HuH-7 (cell line): ENCODE measurements at places on chromosomes 4 and X.

- no peak for DNase-seq
Observed at GRCh38 chrX:135410861-135411627, 10.7 kb upstream of the SMIM10L2A start.

GRCh38 chr4:139795527-139796314 lies 130.1 kb downstream of the MGST2 start:
- no peak for DNase-seq

DNA sequence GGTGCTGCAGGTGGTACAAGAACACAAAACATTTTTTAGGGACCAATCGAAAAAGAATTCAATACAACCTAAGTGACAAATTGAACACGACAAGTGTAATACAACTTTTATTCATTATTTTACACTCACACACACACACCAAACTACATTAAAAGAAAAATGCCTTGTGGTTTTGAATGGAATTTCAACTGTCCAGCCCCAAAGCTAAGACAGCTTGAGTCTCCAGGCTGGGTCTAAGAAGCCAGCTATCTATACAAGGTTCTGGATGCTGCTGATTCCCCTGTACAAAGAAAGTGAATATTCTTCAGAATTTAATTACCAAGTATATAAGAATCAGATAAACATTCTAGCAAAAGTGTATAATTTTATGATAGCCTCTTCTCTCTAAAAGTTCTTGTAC lies 118.2 kb downstream of the PPP3CA start:
- no peak for DNase-seq

- DNase-seq = no peak
Observed at GRCh38 chr4:7105276-7105675, 37.4 kb upstream of the GRPEL1 start.

DNA sequence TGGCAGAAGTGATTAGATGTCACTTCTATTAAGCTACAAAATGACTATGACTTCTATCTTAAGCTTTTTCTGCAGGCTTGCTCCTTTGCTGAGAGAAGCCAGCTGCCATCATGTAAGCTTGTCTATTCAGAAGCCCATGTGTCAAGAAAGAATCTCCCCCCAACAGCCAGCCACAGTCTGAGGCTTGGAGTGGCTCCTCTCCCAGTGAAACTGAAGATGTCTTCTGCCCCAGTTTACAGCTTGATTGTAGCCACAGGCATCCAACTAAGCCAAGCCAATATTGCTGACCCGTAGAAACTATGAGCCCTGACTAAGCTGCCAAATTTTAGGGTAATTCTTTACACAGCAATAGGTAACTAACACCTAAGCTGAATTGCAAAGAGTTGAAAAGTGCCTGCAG lies 26.7 kb upstream of the SLC10A7 start:
- no peak for DNase-seq

- no peak for DNase-seq
Observed at GRCh38 chrX:45765767-45766166, 565.1 kb upstream of the DIPK2B start.

DNA sequence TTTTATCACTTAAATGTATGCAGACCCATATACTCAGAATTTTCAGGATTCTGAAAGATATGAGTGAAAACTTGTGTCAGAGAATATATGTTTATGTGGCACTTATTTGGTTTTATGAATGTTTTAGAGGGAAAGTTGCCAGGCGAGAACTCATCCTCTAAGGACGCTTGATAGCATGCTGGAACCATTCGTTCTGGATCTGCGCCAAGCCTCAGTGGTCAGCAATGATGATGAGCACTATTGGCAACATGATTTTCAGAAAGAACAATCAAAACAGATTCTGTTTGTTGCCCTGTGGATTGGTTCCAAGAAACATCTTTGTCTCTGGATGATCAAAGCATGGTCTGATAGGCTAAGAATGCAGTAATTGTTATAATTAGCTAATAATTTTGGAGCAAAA lies 32.1 kb upstream of the RAPGEF2 start:
- DNase-seq = no peak
